ENCODE measurements at places on chromosomes 7 and 10. TPM values are rescaled to one million over a fixed set of nuclear protein-coding genes. Genes with fewer than 3 reads are reported as not detected.

LBX1 gene
- polyA plus RNA-seq, result not detected

FAM25G gene
- not detected for polyA plus RNA-seq

LRGUK gene
- not detected for polyA plus RNA-seq

CFAP46 gene
- polyA plus RNA-seq, result not detected

CACNA2D1 gene
- polyA plus RNA-seq, result 0.23 TPM

REEP3 gene
- 8.6 TPM for polyA plus RNA-seq

GRCh38 chr7:71459132-71459531, 327.2 kb downstream of the GALNT17 start:
- no peaks in the 10 kb centered on the region for H3K36me3 ChIP-seq
- no peaks in the 10 kb centered on the region for H3K4me1 ChIP-seq
- H3K27me3 ChIP-seq, result no peaks in the 10 kb centered on the region
- H3K4me3 ChIP-seq, result no peak overlapping the region
- no peak overlapping the region for H3K27ac ChIP-seq
- DNase-seq, result no peak

DNA sequence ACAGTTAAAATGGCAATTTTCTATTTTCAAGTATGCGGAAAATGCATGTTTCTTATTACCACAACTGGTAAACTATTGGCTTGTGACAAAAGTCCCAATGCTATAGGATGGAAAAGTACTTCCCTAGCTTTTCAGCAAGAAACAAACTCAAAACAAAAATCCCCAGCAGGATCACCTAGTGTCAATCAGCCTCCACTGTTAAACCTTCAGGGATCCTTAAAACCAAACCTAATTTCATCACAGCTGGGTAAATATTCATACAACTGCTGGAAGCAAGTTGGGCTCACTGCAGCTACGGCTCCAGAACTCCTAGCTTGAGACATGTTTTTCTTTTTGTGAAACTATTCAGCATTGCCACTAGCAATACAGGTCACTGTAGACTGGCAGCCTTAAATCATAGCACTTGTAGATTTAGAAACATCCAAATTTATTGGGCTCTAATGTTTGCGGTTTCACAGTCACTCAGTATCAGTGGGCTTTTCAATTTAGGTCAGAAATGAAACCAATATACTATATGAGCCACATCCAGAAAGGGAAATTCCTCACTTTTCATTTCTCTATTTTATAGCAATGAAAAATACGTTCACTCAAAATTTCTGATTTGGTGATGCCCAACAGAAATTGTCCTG, 145.2 kb upstream of the ANK3 start:
- no peak overlapping the region for H3K4me3 ChIP-seq
- no peaks in the 10 kb centered on the region for H3K36me3 ChIP-seq
- H3K4me1 ChIP-seq, result no peaks in the 10 kb centered on the region

- H3K4me3 ChIP-seq, result no peak overlapping the region
- no peak for DNase-seq
- no peaks in the 10 kb centered on the region for H3K4me1 ChIP-seq
- H3K27me3 ChIP-seq, result no peaks in the 10 kb centered on the region
- no peaks in the 10 kb centered on the region for H3K36me3 ChIP-seq
- H3K27ac ChIP-seq, result no peak overlapping the region
Measured at GRCh38 chr7:117800406-117800805, 72.8 kb downstream of the CTTNBP2 start.

DNA sequence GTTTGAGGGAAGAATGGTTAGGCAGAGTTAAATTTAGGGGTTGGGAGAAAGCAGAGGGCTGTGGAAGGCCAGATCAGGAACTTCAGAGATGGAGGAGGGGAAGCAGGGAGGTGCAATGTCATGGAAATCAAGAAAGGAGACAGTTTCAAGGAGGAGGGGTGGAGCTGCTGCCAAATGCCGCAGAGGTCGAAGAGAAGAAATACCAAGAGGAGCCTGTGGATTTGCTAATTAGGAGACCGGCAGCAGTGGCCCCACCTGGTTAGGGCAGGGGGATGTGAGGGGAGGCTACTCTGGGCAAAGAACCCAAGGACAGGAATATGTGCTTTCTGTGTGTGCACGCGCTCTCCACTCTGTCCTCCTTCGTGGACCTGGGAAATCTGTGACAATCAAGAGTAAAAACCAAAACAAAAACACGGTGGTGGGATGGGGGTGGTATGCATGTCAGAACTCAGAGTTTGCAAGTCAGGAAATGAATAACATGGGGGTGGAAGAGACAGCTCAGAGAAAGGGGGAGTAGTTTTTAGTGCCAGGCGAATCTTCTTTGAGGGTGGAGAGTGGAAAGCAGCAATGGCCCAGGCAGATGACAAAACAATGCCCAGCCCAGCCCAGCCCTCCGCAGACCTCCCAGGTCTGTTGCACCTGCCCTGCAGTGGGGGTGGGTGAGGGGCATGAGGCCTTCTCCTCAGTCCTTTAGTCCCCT, 102.9 kb upstream of the PAX2 start:
- no peaks in the 10 kb centered on the region for H3K36me3 ChIP-seq
- no peak overlapping the region for H3K4me3 ChIP-seq
- DNase-seq, result no peak
- H3K4me1 ChIP-seq, result no peaks in the 10 kb centered on the region
- no peak overlapping the region for H3K27ac ChIP-seq

DNA sequence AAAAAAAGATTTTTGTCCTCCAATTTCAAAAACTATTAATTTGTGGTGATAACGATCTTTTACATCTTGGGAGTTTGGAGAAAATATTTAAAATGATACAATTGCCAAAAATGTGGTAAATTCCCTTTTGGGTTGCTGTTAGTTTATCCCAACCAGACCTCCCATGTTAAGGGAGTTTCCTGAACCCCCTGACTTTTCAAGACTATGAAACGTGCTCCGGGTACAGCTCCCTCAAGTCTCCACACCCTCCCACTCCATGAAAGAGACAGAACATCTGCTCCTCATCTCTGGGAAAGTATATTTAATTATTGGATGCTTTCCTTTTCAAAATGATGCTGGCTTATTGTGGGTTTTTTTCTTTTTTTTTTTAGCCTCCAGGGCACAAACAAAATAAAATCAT, 534.6 kb upstream of the NRP1 start:
- H3K4me3 ChIP-seq, result no peak overlapping the region
- H3K36me3 ChIP-seq, result no peaks in the 10 kb centered on the region
- DNase-seq, result no peak
- no peak overlapping the region for H3K27ac ChIP-seq
- H3K27me3 ChIP-seq, result no peaks in the 10 kb centered on the region

DNA sequence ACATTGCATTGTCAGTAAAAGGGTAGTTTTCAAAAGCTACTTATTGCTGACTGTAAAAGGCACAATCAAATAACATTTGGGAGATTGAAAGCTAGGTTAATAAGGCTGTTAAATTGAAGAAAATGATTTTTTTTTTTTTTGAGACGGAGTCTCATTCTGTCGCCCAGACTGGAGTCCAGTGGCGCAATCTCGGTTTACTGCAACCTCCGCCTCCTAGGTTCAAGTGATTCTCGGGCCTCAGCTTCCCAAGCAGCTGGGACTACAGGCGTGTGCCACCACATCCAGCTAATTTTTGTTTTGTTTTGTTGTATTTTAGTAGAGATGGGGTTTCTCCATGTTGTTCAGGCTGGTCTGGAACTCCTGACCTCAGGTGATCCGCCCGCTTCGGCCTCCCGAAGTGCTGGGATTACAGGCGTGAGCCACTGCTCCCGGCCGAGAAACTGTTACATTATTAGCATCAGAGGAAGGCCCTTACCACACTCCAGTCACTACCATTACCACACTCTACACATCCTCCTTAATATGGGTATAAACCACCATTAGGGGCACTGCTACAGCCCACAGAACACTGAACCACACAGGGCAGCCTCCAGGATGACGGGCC, 1.0 kb downstream of the CYP51A1 start:
- H3K4me3 ChIP-seq, result peak overlapping the region; percentile 78
- H3K4me1 ChIP-seq, result peaks cover 21% of the 10 kb centered on the region
- no peaks in the 10 kb centered on the region for H3K36me3 ChIP-seq
- no peaks in the 10 kb centered on the region for H3K27me3 ChIP-seq

DNA sequence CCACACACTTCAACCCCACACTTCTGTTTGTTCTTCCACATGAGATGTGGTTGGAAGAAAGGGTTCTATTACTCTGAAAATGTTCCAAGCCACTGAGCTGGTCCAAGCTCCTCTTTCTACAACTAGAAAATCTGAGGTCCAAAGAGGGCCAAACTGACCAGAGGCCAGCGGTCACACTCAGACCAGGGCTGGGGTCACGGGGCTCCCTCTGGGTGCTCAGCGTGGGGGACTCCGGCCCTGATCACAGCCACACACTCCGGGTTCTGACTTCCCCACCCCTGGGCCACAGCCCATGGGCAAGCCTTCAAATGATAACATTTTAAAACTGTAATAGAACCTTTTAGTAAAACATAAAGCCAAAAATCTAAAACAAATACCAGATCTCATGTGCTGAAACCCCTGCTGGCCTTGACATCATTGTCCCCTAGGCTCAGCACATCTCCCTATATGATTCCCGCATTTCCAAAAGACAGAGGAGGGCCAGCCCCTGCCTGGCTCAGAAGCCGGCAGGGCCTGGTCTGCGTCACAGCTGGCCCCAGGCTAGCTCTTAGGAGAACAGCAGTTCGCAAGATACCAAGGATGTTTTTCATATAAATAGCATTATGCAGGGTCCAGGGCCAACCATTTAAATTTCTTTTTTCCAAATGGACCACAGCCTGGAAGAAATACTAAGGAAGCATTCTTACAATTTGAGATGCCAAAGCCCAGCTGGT, 3.3 kb downstream of the CRYGN start:
- H3K27ac ChIP-seq, result peak overlapping the region; percentile 44
- no peaks in the 10 kb centered on the region for H3K36me3 ChIP-seq
- peak; percentile 82 for DNase-seq
- no peaks in the 10 kb centered on the region for H3K27me3 ChIP-seq
- peaks cover 47% of the 10 kb centered on the region for H3K4me1 ChIP-seq
- no peak overlapping the region for H3K4me3 ChIP-seq

DNA sequence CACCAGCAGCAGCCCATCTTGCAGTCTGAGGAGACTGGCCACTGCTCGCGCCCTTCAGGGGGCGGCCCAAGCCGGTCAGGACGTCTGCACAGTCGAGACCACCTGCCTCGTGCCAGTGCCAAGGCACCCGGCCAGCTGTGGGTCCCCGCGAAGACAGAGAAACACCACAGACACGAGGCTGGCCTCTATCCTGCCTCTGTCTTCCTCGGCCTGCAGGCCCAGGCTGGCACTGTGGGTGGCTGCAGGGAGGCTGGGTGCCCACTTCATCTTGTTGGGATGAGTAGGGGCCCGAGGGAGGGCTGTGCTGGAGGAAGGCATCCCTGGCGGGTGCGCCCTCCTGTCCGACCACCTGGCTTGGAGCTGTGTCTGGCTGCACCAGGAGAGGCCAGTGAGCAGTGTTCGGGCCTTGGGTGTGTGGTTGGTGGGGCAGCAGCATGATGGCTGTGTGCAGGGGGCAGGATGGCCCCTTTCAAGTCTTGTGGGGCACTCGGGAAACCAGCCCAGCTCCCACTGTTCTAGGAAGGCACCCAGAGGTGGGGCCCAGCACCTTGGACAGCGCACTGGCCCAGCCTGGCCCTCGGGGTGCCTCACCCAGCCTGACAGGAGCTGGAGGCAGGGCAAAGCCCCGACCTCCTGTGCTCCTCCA, 7.3 kb downstream of the DPYSL4 start:
- H3K27me3 ChIP-seq, result peaks cover 11% of the 10 kb centered on the region
- H3K27ac ChIP-seq, result no peak overlapping the region
- no peaks in the 10 kb centered on the region for H3K4me1 ChIP-seq
- no peaks in the 10 kb centered on the region for H3K36me3 ChIP-seq
- H3K4me3 ChIP-seq, result no peak overlapping the region

DNA sequence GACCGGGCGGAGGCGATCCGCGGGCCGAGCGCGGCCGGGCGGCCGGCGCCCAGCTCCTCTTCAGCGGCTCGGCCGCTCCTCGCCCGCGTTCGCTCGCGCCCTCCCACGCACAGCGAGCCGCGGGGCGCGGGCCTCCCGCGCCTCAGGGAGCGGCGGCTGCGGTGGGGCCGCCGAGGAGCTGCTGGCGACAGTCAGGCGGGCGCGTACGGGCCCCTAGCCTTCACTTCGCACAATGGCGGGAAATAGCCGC, at the start of gene MCMBP:
Gene MCMBP (minus strand): TSS at position 234 of the 250 bp plus-strand sequence. CDS start 259 bp downstream, outside the sequence.
- peak within 1 kb of the TSS; percentile 95 for H3K27ac ChIP-seq
- peak within 1 kb of the TSS; percentile 68 for H3K4me3 ChIP-seq
- H3K27me3 ChIP-seq, result no peaks in the 10 kb centered on the region

GRCh38 chr7:42605406-42606192, 306.3 kb downstream of the C7orf25 start:
- H3K27ac ChIP-seq, result no peak overlapping the region
- no peak for DNase-seq
- H3K36me3 ChIP-seq, result no peaks in the 10 kb centered on the region
- H3K4me1 ChIP-seq, result no peaks in the 10 kb centered on the region
- H3K27me3 ChIP-seq, result no peaks in the 10 kb centered on the region
- H3K4me3 ChIP-seq, result no peak overlapping the region

DNA sequence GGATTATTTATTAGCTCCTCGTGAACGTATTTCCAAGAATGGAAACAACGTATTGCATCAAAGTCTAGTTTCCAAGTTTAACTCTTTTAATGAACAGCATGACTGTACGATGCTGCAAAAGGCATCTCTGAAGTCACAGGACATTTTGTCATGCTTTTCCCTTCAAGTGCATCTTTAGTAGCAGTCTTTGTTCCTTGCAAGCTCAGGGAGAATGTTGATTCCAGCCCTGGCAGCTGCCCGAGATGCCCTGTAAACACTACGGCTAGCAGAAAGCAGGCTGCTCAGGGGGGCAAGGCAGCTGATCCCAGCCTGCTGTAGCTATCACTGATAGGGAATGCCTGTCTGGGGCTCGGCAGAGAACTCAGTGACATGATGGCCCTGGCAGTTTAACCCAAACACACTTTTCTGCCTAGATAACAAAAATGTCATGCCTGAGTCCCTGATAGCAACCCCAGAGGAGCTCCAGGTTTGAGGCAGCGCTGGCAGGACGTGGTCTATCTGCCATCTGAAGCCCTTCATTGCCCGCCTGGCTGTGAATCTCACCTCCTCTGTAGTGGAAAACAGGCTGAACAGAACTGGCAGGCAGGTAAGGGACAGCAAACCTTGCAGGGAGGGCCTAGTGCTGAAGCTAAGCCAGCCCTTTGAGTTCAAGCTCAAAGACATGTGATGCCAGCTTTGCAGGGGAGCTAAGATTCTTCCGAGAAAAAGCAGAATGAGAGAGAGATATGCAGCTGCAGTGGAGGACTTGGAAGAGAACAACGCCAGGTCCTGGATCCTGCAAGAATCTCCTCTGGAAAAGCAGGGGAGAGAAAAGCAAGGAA, 264.6 kb downstream of the SNX10 start:
- H3K4me3 ChIP-seq, result no peak overlapping the region
- no peaks in the 10 kb centered on the region for H3K27me3 ChIP-seq
- no peak overlapping the region for H3K27ac ChIP-seq
- H3K4me1 ChIP-seq, result no peaks in the 10 kb centered on the region
- no peaks in the 10 kb centered on the region for H3K36me3 ChIP-seq
- DNase-seq, result no peak

GRCh38 chr7:134527979-134528371, 608 bp downstream of the AKR1B10 start:
- H3K36me3 ChIP-seq, result no peaks in the 10 kb centered on the region
- no peaks in the 10 kb centered on the region for H3K4me1 ChIP-seq
- H3K4me3 ChIP-seq, result no peak overlapping the region
- DNase-seq, result no peak
- H3K27ac ChIP-seq, result no peak overlapping the region

- no peaks in the 10 kb centered on the region for H3K4me1 ChIP-seq
- H3K27me3 ChIP-seq, result no peaks in the 10 kb centered on the region
- DNase-seq, result no peak
- no peaks in the 10 kb centered on the region for H3K36me3 ChIP-seq
- H3K27ac ChIP-seq, result no peak overlapping the region
Measured at GRCh38 chr7:28298870-28299518, 113.3 kb upstream of the CREB5 start.

All from sigmoid colon (tissue), 7 donors.